C1 segment of cervical spinal cord (tissue), 14 donors: ENCODE measurements at places on chromosomes 11 and 22.

GRCh38 chr11:95568281-95568680, 221.3 kb downstream of the FAM76B start:
- no peak for DNase-seq

- DNase-seq = no peak
These were observed 1.0 kb downstream of the PRSS23 start for GRCh38 chr11:86801364-86801763.

DNA sequence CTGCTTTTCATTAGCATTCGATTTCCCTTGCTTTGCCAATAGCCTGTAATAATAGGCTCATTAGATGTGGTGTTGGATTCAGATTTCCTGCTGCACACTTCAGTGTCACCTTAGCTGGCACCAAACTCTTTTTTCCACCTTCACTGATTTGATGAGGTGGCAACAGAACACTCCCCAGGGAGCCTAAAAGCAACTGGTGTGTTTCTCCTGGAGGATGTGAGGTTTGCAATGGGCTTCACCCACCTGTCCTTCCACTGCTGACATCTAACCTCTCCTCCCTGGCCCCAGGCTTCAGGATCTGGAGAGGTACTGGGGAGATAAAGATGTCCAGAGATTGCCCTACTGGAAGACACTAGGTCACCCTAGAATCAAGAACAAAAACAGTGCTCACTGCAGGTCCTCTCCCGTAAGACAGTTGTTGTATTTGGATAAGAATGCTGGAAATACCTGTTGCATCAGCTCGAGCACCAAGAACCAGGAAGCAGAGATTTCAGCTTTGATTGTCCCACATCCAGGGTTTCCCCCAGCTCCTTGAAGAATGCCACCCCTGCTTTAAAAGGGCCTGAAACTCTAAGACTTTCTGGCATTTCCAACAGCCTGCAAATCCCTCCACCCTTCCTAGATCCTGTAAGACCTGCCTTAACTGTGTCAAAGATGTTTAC, 96.9 kb downstream of the SLC1A2 start:
- DNase-seq = no peak

DNA sequence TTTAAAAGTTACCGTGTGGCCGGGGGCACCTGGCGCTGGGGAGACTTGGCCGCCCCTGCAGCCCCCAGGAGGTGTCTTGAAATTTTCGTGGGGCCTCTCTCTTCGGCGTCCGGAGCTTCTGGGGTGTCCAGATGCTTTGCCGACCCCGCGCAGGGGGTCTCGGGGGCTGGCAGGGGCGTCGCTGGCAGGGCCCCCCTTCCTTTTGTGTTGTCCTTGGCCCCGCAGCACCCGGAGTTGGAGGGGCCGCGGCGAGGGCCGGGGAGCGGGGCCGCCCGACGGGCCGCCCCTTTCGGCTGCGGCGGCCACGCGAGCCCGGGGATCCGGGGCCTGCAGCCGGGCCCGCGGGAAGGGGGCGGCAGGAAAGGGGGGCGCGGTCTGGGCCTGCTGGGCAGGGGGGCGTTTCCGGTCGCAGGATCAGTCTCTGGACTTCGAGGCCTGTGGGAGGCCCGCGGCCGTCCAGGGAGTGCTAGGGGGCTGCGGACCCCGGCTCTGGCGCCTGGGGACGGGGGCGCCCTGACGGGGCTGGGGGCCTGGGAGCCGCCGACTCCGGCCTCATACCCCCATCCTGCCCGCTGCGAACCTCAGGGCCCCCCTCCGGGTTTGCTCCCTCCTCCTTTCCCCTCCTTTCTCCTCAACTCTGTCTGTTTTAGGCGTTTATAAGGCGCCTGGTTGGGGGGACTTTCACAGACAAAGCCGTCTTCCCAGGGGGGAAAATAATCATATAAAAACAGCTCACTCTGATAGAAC, 869 bp downstream of the ZC3H7B start:
- peak; percentile 33 for DNase-seq

- DNase-seq = no peak
These were observed 7.8 kb upstream of the IFT27 start for GRCh38 chr22:36783743-36784142.

- no peak for DNase-seq
These were observed 14.2 kb upstream of the TALDO1 start for GRCh38 chr11:733072-733471.

DNA sequence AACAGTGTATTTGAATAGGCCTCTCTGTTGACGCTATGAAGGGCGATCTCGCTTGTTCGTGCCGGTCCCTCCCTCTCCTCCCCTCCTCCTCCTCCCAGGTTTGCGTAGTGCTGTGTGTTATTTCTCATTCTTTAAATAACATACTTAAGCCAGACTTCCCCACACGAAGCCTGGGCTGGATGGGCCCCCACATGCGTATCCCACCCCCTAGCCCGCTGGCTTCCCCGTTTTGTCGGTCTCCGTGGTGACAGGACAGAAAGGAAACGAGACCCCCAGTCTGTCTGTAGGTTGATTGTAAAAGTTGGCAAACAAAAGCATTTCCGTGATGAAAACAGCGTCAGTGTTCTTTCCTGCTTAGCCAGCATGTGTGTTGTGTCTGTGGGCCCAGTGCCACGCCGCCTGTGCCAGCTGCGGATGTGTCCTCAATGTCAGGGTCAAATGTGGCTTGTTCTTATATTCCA, 27.3 kb downstream of the FAM118A start:
- no peak for DNase-seq

DNA sequence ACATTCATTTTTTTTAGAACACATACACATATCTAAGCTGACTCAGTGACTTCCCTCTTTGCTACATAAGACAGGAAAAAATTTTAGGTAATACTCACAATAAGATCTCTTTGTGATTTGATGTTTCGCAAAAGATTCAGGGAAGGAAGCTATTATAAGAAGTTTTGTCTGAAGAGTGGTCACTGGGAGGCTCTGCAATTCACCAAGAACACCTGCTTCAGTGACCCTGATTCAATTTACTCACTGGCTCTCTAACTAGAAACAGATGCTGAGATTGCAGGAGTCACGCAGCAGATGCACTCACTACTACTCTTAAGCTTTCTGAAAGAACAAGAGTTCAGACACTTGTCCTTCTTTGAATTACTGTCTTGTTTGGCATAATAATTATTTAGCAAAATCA, 193.6 kb upstream of the DDI1 start:
- DNase-seq = no peak

- DNase-seq = no peak
These were observed 117.4 kb downstream of the DBX1 start for GRCh38 chr11:20042811-20043341.

- DNase-seq = no peak
These were observed 128.8 kb downstream of the RASSF10 start for GRCh38 chr11:13137844-13138301.

DNA sequence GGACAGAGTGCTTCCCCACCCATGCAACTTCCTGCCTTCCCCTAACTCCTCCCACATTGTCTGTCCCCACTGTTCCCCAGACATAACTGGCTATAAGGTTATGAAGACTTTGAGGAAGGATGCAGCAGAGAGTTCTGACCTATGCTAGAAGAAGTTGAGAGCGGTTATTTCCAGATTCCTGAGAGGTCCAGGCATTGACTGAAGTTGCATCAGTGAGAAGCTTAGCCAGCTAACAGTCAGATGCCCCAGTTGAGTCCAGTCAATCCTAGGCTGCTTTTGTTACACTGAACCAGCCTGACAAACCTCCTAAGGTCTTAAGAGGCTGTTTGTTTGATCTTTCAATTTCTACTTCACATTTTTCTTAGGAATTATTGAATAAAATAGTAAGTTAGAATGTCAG, 937.9 kb upstream of the CCDC90B start:
- no peak for DNase-seq

DNA sequence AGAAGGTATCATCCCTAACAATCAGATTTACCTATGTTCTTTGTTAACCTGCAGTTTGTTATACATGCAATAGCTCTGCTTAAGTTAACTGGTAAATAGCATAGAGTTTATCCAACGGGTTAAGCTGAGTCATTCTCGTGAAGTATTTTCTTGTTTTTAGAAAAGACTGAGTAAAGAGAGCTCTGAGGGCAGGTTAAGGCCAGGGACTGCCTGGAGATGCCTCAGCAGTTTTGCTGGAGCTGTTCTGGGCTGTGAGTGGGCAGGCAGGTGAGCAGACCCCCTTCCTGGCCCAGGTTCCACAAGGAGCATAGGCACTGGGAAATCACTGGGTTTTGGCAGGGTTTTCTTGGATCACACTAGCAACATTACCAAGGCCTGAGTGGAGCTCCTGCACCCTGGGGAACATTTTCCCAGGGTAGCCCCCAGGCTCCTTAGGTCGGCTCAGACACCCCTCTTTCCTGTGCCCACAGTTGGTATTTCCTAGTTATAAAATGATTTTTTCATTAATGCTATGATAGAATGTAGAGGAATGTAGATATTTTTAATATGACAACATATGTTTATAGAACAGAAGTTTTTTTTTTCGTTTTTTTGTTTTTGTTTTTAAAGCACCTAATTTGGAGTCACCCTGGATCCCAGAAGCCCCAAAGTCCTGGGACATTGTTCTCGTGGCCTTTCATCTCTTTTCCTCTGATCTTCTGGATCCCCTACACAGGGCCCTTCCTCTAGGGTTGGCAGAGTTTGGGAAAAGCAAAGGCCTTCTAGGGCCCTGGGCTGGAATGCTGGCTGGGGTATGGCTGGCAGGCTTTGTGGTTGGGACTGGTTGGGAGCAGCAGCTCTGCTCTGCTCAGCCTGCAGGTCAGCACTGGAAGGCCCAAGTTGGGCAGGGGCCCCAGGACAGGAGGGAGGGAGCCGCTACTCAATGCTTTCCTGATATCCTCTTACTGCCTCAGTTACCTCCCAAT, 26.7 kb downstream of the IRAG1 start:
- DNase-seq = no peak

GRCh38 chr22:46113910-46114517, 36.3 kb upstream of the PPARA start:
- DNase-seq = no peak

DNA sequence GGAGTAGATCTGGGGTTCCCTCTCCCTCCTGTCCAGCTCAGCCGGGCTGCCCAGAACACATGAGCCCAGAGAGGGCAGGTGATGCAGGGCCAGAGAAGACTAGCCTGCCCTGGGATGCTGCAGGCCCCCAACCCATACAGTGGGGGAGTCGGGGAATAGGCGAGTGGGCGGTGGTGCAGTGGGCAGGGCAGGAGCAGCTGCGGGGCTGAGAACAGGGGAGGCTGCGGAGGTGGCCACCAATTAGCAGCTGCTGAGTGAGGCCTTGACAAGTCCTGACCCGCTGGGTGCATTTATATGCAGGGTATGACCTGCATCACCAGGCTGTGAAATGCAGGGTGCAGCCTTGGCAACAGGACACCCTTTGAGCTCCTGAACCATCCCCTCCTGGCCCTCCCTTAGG, 43.1 kb downstream of the NFAM1 start:
- DNase-seq = no peak

- DNase-seq = no peak
These were observed 65.9 kb downstream of the ADAMTS15 start for GRCh38 chr11:130514316-130514715.

DNA sequence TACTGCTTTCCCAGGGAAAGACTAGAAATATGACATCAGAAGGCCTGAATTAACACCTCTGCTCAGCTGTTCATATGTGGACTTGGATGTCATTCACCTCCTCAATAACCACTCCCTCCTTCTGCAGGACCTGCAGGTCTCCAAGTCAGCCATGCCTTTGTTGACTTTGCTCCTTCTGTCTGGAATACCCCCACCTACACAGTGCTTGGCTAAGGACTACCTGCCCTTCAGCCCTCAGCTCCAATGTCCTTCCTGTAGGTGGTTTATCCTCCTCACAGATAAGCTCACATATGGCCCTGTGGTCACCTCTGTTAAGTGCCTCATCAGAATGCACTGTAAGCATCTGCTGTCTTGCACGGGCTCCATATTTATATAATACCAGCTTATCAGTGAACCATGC, 26.4 kb upstream of the FAT3 start:
- no peak for DNase-seq

DNA sequence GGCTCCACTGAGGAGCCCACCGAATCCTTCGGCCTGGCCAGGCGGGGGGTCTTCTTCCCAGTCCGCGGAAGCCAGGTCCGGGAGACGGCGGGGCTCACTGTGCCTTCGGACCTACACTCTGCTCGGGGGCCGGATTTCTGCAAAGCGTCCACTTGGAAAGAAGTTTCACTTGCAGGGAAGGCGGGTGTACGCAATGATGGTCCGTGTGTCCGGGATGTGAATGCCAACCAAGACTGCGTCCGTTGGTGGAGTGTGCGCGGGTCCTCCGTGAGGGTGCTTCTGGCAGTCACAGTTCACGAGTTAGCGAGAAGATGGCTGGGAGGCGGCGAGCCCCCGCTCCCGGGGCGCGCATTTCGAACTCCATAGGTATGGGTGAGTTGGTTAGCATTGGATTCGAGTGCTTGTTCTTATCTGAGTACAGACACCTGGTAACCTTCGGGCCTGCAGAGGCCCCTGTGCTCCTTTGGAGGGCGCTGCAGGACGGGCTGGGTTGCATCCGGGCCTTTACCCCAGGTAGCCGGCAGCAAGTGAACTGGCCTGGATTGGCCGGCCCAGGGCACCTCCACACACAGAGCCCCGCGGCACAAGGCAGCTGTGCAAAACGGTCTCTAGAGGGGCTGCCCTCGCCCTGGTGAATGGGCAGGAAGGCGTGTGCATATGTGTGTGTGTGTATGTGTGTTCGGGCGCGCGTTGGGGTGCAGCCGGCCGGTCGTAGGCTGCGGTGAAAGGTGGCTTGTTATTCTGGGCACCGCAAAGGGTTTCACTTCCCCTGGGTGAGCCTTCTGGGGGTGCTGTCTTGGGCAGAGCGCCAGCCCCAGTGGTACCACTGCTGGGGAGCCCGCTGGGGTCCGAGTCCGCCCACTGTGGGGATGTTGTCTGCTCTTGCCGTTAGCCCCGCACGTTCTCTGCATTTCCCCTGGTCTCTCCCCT, 13.3 kb upstream of the CYP2R1 start:
- peak; percentile 17 for DNase-seq

DNA sequence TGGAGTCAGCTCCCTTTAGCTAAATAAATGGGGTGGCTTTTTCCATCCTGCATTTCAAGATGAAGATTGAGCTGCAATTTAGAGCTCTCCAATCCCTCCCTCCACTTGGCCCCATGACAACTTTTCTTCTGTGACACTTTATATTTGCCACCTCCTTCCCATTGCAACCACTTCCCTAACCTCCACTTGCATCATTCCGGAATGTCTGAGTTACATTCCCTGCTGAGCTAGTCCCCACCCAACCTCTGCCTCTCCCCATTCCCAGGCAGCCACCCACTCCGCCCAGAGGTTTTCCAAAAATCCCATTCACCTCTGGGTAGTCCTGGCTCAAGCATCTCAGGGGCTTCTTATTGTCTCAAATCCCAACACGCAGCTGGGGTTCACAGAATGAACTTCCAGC, 24.7 kb downstream of the PC start:
- DNase-seq = no peak

DNA sequence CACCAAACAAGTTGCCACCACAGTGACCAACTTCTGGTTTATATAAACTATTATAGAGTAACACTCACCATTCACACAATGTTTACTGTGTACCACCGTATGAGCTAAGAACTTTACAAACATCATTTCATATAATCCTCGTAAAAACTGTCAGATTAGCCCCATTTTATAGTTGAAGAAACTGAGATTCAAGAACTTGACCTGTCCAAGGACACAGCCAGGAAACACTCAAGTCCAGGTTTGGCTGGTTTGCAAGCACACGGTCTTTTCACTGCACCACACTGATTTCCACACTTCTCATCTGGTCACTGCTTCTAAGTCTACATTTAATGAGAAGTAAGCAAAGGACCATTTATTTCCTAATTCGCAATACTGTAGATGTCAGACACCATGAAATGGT, 3.7 kb downstream of the MORC2 start:
- DNase-seq = no peak
